AG09319 (cell line): ENCODE measurements at places on chromosomes 3 and 15.

- no peak for DNase-seq
Observed at GRCh38 chr15:78985859-78986475, 41.1 kb upstream of the CTSH start.

DNA sequence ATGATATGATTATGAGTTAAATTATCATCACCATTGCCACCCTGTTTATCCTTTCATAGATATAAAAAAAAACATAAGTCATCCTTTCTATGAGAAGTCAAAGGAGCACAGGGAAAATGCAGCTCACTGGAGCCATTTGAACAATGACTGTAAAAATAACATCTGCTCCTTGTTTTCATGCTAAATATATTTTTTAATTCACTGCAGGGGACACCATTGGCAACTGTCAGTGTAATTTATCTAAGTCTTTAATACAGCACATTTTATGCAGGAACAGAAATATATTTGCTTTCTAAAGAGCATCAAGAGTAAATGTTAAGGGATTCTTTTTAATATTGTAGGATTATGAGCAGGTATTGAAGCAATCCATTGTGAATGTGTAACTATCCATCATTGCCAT is 371.3 kb downstream of the ZBBX start:
- DNase-seq, result no peak

DNA sequence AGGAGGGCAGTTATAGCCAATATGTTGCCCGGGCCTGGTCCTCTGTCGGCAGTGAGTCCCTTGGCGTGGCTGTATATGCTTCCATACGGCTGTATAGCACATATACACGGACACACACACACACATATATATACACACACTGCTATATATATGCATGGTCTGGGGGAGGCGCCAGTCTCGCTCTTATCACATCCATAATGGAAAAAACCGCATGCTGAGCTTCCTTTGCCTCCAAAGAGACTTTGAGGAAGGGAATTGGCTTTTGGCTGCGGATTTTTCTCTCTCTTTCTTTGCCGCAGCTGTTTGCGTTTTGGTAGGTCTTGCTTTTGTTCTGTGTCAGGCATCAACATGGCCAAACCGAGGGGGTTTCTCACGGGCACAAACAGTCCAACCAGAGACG is 11.3 kb upstream of the TMEM115 start:
- no peak for DNase-seq

- no peak for DNase-seq
Observed at GRCh38 chr15:65423976-65424679, 1.4 kb upstream of the IGDCC4 start.

DNA sequence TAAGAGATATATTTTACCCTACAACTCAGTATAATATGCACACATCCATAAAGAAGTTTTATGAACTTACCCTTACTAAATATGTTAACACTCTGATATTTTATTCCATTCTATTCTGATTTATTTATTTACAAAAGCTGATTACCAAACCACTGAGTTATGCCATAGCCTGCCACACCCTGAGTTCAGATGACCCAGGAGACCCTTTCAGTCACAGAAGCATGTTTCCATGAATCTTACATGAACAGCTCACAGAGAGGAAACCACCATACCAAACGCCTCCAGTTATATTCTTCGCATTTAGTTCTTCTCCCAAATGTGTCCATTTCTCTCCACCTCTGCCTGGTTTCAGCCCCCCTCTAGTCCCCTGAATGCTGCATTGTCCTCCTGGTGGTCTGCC is 103.5 kb downstream of the SEMA5B start:
- no peak for DNase-seq

GRCh38 chr3:112484352-112484751 is 14.9 kb downstream of the BTLA start:
- no peak for DNase-seq

- no peak for DNase-seq
Observed at GRCh38 chr3:143090486-143090885, 29.1 kb upstream of the CHST2 start.

GRCh38 chr15:67805666-67806516 is 19.4 kb upstream of the SKOR1 start:
- no peak for DNase-seq

- DNase-seq, result no peak
Observed at GRCh38 chr3:155560594-155560993, 184.3 kb downstream of the PLCH1 start.

DNA sequence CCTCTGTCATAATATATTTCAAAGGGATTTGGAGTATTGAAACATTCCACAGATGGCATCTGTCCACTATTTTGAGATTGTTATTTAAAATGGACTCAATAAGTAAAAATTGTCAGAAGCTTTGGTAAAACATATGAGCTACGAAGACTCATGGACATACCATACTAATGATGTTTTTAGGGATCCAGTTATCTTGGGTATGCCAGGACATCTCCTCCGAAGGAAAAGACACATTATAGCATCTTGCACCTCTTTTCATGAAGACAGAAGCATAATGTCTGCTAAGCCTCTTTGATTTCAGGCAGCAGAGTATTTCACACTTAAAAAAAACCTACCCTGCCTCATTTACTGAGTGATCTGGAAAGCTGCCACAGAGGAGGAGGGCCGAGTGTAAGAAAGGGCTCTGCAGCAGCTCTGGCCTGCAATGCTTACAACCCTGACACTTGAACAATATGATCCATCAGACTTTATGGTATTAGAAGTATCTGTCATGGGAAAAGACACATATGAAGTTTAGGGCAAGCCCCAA is 284.8 kb downstream of the TUSC7 start:
- no peak for DNase-seq

DNA sequence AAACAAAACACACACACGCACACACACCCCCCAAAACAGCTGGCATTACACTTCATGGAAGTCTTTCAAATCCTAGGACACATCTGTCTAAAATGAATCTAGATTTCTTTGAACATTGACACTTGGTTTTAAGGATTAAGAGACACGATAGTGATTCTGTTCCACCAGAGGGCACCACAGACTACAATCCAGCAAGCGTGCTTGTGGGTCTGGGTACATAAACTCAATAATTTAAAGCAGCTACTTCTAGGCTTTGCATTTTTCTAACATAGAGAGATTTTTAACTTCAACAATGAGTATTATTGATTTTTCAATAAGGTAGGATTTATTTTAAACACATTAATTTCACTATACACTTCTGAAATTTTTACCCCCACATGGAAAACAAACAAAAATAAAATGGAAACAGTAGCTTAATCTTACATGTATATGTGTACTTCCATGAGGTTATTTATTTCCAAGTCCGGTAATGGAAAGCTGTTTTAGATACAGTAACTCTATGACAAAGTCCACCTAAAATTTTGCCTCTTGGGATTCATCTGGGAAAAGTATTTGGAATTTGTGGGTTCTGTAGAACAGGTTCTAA is 564.0 kb upstream of the TGFBR2 start:
- DNase-seq, result peak; percentile 56

GRCh38 chr3:183907911-183908331 is 23.2 kb upstream of the PARL start:
- DNase-seq, result no peak

DNA sequence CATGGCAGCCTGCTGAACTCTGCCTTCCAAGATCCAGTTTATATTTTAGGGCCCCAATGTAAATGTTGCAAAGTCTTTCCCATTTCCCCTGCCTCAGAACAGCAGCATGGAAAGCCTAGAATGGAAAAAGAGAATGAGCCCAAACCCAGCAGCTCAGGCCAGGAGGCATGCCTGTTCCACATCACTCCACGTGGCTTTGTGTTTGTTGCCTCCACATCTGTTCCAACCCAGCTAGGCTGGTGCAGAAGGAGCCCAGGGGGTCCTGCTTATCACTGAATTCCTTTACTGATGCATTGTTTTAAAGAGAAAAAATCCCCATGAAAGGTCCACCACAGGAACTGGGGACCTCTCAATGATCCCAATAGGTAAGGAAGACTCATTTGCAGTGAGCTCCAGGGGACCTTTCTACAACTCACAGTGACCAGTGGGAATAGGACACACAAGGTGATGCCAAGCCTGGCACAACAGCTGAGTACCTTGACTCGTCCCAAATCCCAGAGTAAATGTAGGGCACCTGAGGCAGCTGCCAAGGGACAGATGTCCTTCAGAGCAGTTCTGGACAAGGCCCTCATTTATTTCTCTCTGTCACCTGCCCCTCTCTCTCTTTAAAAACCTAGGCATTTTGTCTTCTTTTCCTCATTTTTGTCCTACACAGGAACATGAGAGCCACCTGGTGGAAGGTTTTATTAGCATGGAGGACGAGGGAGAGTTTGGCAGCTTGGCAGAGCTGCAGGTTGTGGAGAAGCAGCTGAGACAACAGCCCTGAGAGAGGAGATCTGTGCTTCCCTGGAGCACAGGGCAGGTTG is 41.7 kb upstream of the ADAMTS17 start:
- no peak for DNase-seq

- no peak for DNase-seq
Observed at GRCh38 chr3:157046520-157046919, 113.4 kb downstream of the CCNL1 start.

DNA sequence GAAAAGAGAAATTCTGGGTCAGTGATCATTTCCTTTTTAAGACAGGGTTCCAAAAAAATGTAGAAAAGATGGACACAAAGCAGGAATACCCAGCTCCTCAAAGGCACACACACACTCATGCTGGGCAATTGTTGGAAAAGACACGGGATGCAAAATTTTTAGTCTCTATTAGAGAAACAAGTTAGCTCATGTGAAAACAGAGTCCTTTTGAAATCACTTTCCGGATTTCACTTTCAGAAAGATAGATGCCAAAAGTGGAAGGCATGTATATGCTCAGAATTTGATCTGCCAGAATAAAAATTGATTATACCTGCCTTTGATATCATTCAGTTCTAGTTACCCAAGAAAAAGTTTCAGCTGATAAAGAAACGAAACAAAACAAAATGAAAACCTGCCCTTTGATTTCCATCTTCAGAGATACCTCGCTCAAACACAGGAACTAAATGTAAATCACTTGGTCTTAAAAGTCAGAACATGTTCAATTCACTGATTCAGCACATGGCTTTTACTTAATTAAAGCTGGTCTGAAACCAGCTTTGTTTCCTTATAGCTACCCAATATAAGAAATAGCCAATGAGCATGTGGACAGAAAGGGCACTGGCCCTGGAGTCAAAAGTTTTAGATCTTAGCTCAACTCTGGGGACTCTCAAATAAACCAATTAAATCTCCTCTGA is 52.8 kb downstream of the PLD1 start:
- DNase-seq, result no peak

GRCh38 chr3:74756674-74757073 is 142.2 kb upstream of the CNTN3 start:
- no peak for DNase-seq

- DNase-seq, result no peak
Observed at GRCh38 chr15:80482696-80483095, 78.5 kb downstream of the ARNT2 start.

- DNase-seq, result peak; percentile 95
Observed at GRCh38 chr15:82045892-82046665, at the start of gene MEX3B. MEX3B (minus strand) TSS chr15:82046018; CDS start chr15:82045705, 313 bp downstream.

- no peak for DNase-seq
Observed at GRCh38 chr15:58977887-58978286, 9.6 kb upstream of the RNF111 start.

- DNase-seq, result no peak
Observed at GRCh38 chr15:83099290-83099689, 8.2 kb upstream of the TM6SF1 start.

DNA sequence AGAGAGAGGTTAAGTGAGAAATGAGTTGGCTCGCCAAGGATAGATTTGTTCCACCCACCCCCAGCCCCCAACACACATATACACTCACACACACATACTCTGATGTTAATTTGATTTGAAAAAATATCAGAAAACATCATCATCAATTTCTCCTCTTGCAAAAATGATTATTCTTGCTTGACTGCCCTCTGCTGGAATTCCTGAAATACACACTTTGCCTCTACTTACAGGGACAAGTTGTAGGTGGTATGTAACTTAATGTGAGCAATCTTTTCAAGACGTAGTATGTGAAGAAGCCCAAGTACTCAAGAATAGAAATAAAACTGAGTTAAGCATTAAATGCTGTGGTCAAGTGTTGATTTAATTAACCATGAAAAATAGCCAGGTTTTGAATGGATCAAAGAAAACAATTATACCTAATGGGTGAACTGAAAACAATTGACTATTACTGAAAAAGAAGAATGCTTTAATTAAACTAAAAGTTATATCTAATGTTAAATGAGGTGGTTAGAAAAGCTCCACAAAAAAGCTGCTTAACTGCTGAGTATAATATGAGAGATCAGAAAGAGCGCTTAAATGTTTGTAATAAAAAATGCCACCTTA is 46.6 kb upstream of the MDFIC2 start:
- DNase-seq, result peak; percentile 0

- no peak for DNase-seq
Observed at GRCh38 chr3:44762170-44762677, 630 bp downstream of the KIF15 start.

GRCh38 chr3:100265016-100265415 is 4.2 kb downstream of the TBC1D23 start:
- no peak for DNase-seq

DNA sequence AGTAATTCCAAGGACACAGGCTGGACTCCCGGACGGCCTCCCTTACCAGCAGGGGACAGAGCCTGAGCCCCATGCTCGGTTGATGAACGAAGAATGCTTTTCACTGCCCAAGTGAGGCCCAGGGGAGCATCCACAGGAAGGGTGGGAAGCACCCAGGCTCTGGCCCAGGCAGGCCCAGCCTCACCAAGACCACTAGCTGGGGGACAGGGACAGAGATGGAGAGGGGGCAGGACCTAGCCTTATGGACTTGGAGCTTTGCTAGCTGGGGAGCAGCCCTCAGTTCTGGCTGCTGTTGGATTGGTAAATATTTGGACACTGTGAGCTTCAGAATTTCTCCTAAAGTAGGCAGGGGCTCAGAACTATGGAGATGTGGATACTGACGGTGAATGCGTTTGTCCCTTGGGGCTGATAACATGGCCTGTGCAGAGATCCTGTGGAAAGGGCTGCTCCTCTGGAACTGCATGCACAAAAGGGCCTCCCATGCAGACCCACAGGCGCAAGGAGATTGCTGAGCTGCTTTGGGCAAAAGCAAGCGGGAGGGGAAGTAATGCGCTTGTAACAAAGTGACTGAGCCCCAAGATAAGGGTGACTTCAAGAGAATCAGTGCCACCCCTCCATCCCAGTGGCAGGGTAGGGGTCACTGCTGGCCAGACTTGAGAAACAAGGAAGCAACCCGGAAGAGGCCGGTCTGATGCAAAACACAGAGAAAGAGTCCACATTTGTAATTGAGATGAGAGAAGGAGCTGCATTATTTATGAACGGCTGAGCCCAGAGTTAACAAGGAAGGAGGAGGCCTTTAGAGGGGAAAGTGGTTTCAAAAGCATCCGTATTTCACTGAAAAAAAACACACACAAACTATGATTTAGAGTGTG is 70.1 kb upstream of the MEF2A start:
- no peak for DNase-seq

DNA sequence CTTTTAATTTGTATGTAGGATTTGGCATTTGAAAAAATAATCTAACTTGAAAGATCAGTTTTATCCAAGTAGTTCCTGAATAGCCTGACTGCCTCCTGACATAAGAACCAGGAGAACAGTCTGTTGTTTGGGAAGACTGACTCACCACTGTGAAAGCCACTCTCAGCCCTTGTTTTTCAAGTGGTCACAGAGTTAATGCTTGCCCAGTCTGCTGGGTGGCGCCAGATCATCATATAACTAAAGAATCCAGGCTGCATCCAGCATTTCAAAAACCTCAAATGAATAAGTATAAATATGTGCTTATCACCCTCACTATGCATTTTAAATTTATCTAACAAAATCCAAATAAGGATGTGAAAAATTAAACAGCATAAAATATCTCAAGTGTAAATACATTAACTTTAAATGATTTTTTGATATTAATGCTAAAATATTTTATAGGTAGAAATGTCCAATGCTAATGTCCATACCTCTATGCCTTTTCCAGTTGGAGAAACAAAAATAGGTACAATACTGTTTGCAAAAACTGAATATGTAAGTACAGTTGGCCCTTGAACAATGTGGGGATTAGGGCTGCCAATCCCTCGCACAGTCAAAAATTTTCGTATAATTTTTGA is 26.9 kb upstream of the ZBBX start:
- DNase-seq, result no peak
